ENCODE measurements at places on chromosomes 6 and 20.

DNA sequence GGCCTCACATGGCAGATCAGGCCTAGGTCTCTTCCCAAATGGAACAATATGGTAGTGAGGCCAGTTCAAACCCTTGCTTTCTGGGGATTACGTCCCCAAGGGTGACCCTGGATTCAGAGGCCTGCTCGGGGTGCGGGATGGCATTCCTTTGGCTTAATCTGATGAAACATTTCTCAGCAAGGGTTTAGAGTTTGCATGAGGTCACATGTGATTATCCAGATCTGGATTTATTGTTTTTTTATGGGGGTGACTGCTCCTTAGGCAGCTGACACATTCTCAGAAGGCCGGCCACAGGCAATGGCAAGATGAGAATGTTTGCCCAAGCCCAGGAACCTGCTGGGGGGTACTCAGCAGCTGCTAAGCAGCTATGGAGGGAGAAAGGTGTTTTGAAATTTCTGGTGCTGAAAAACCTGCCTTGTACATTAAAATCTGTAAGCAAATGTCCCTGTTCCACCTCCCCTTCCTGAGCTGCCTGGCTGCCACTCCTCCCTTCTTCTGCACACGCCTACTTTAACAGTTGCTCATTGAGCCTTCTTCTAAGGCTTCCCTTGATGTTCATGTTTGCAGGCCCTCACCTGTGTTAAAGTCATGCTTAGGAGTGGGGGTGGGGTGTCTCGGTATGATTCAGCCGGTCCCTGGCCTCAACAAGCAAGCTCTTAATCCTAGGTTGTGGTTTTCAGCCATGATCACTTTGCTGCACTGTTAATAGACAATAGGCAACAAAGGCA, 37.9 kb upstream of the FUCA2 start:
- DNase-seq = no peak

DNA sequence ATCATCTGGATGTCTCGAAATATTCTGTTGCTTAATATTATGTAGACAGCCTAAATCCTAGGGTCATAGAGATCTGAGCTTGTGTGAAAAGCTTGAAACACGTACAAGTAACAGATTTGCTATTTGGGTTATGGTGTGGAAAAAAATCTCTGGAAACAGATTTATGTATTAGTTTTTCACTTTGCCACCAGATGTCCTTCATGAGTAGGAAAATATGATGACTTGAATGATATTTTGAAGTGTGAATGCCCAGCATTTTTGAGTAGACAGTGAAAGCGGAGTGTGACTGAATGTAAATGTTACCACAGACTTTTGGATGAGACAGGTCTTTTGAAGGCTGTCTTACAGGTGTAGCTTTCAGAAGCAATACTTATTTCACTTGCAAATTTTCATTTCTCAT, 4.2 kb upstream of the BMP6 start:
- no peak for DNase-seq

GRCh38 chr6:155107432-155108069, 112.4 kb downstream of the TIAM2 start:
- no peak for DNase-seq

GRCh38 chr6:5828296-5828695, 178.4 kb downstream of the NRN1 start:
- DNase-seq = no peak

GRCh38 chr6:111107589-111107988, 20.3 kb downstream of the SLC16A10 start:
- no peak for DNase-seq

DNA sequence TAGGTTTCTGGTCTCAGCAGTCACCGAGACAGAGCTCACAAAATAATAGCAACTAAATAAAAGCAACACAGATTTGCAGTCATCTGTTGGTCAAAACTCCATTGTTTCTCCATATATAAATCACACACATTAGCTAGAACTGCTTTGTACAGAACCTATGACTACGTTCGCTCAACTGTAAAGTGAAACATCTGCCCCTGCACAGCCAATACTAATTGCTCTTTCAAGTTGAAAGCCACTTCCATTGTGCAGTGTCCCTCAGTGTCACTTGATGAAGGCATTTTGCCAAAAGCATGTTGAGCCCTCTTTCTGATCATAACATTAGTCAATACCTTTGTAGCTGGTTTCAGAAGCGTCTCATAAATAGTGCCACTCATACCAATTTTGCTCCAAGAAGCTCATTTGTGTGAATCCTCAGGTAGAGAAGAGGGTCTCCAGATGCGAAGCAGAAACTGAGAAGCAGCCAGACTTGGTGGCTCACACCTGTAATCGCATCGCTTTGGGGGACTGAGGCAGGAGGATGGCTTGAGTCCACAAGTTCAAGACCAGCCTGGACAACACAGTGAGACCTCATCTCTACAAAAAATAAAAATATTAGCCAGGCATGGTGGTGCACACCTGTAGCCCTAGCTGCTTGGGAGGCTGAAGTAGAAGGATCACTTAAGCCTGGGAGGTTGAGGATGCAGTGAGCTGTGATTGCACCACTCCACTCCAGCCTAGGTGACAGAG, 68.9 kb downstream of the PERP start:
- no peak for DNase-seq
